Activated naive CD8-positive, alpha-beta T cell treated with anti-CD3 and anti-CD28 coated beads, Interleukin-2, amount 10 ng/mL, durations not matched to agents 7 days and 5 days (primary cell): ENCODE measurements at places on chromosomes 4 and X.
A peak's percentile ranks its signal among the peaks of the same experiment; 100 is the strongest.

DNA sequence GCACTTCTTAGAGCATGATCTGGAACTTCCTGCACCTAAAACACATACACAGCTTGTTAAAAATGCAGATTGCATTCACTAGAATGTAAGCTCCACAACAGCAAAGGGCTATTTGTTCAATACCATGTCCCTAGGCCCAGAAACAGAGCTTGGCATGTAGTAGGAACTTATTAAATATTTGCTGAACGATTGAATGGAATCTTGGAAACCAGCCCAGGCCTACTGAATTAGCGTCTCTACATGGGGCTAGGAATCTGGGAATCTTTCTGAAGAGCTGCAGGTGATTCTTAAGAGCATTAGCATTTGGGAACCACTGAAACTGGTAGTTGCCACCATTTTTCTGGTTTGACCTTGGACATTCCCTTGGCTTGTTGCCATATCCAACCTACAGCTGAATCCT, 234.1 kb downstream of the STIM2 start:
- no peak for DNase-seq

DNA sequence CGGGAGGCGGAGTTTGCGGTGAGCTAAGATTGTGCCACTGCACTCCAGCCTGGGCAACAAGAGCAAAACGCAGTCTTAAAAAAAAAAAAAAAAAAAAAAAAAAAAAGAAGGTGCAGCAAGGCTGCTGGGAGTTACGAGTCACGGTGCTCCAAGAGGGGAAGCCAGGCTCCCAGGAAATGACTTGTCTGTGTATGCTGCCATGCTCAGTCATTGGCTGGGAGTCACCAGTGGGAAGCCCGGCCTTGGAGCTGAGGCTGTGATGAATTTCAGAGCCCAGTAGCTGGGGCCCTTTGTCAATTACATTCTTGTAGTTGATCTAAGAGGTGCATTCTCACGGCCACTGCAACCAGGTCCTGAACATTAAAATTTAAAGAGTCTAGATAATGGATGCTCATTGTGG, 1105.1 kb upstream of the TENM3 start:
- no peak for DNase-seq

DNA sequence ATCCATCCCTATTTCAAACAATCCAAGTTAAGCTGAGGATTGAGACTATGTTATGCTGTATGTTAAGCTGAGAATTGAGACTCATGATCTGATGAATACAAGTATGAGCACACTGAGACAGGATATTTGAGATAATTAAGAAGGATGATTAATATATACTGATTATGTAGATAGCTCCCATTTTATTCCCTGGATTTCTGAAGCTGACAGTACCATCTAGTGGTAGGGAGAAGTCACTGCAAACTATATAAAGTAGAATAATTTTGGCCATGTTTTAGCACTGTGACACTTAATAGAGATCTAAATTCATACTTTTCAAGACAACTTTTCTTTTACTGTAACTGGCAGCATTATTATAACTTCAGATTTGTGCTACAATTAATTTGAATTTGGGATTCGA, 63.8 kb upstream of the HPRT1 start:
- DNase-seq = no peak

- DNase-seq = no peak
Observed at GRCh38 chr4:126647756-126648397, 984.9 kb upstream of the INTU start.

DNA sequence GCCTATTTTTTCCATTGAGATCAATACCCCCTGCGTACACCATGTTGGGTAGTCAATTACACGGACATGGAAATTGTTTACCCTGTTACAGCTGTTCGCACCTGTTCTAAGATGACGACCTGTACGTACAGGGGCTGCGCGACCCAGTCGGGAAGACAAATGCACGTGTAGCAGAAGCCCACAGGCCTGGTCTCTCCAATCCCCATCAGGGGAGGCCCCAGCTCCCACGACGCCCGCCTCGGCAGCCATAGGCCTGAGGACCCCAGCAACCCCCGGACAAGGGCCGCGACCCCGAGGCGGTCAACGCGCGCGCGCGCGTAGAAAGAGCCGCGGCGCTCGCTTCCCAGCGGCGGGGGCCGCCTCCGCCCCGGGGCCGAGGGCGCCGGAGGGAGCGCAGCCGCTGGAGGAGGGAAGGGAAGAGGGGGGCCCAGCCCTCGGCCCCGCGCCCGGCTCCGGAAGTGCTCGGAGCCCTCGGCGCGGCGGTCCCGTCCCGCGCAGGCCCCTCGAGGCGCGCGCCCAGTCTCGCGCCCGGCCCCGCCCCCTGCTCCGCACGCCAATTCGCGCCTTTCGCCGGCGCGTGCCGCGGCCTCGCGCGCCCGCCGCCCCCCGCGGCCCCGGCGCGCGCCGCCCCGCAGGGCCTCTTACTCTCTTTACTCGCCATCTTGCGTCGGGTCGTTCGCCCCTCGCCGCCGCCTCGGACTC, 618 bp downstream of the RBBP7 start:
- peak; percentile 77 for DNase-seq

DNA sequence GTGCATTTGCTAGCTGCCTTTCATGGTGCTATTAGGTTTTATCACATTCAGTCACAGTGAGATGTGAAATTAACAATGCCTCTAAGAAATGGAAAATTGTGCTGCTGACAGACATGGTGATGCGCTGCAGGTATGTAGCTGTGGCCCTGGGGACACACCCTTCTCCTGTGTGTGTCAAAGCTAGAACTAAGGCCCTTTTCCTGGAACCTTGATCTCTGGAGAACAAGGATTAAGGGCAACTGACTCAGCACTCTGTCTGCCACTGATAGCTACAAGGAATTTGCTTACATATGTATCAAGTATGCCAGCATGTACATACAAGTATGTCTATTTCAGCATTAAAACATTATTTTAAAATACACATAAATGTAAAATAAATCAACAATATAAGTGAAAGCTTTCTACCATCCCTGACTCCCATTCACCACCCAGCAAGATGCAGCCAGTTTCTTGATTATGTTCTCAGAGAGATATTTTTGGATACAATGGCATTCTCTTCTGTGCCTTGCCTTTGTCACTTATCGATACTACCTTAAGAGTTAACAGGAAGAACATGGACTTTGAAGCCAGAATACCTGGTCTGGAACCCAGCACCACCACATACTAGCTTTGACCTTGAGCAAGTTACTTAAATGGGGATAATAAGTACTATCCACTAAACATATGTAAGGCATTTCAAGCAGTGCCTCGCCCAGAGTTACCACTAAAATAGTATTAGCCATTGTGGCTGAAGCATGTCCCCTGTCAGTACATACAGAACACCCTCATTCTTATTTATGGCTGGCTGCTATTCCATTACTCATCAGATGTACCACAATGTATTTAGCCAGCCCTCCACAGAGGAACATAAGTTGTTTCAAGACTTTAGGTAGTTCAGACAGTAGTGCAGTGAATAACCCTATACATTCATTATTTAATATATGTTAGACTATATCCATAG, 68.5 kb downstream of the NPNT start:
- no peak for DNase-seq

GRCh38 chrX:77450415-77450814, 3.2 kb downstream of the FGF16 start:
- DNase-seq = no peak
